ENCODE measurements at places on chromosomes 12 and 14.

GRCh38 chr12:29639893-29640495, 142.5 kb upstream of the OVCH1 start:
- DNase-seq = no peak

DNA sequence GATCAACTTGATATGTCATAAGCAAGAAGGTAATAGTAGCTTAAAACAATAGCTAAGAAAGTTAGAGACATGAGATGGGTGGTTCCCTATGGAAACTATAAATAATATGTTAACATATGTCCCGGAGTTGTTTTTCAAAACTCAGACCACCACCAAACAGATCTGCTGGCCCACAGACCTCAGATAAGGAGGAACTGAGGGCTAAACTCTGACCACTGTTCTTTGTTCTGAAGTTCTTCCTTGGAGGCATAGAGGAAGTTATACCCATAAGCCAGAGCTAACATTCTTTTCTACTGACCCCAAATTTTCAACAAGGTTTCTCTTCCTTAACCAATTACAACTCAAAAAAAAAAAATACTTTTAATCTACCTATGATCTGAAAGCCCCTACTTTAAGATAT, 156.1 kb upstream of the FSCB start:
- DNase-seq = no peak

DNA sequence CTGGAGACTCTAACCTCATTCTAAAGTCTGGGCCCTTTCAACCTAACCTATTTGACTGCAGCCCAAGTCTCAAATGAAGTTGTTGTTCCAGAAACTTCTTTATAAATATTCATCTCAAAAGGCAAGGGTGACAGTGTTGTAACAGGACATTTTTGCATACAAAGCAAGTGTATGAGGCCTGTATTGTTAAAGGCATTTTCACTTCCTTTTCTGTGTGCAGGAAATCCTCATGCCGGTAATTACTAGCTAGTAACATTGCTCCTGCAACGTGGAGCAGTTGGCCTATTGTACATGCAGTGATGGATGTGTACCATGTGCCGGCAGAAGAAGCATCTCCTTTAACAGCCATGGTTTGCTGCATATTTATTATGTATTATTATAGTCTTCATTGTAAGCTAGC, 156.5 kb upstream of the RMST start:
- no peak for DNase-seq

DNA sequence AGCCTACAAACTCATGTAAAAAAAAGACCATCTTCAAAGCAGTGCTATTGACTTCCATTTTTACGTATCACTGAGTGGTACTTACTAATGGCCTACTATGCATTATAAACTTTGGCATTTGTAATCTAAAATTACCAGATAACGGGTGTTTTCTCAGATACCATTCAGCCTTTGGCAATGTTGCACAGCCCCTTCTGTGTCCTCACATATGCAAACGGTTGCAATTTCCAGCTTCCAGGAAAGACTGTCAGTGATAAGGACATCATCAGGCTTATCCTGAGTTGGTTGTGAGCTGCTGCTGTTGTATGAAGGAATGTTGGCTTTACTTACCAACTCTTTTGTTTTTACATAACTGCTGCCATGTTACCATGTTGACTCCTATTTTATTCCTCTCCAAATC, 1.6 kb upstream of the SLC6A13 start:
- DNase-seq = no peak

DNA sequence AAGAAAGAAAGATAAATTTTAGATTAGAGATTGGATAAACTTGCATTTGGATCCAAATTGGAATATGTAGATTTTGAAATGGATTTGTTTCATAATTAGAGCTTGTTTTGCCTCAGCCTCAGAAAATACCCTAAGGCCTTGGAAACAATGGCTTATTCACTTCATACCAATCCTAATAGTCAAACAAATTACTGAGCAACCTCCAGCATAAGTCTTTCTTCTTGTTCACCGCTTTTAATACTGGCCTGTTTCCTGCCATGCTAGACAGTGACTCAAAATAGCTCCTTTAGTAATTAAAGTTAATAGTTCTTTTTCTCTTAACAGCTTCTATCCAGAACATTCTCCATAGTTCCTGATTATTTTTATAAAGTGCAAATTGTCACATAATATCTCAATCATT, 110.9 kb upstream of the DNM1L start:
- no peak for DNase-seq

DNA sequence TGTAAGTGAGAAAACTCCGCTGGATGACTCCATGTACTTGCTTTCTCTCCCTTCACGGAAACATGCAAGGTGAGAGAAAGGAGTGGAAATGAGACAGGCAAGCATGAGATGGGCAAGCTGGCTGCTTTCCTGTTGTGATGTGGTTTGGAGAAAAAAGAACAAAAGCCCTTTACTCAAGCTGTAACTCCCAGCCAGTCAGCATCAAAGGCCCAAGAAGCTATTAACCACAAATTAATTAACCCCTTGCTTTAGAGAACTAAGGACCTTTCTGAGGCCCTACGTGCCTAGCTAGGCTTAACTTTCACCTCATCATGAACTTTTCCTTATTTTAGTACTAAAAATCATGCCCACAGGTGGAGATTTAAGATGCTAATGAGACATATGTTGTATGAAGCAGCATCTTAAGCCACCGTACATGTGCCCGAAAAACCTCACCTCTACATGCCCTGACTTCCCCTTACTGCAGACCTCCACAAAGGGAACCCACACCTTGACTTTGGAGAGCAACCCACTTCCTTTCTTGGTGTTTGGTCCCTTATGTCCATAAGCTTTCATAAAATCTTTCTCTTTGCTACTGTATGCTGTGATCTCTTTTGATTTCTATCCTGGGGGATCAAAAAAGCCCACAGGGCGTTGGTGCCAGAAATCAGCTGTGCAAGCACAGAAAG, 87.0 kb downstream of the GALNT8 start:
- no peak for DNase-seq

DNA sequence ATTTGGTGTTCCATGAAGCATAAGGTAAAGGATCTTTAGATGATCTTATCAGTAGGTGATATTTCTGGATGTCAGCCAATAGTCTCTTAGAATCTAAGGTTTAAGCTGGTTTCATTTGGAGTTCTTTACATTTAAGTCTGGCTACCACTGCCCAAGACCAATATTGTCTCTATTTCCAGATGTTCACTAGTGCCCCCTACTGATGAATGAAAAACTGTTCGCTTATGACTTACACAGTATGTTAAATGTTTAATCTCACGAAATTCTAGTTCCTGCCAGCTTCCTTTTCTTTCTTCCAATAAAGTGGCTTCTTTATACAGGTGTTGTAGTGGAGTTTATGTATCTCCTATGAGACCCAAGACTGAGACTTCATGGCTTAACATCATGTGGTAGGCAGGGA, 31.8 kb upstream of the MIS18BP1 start:
- no peak for DNase-seq

GRCh38 chr14:54664961-54665360, 98.0 kb downstream of the SAMD4A start:
- DNase-seq = no peak

DNA sequence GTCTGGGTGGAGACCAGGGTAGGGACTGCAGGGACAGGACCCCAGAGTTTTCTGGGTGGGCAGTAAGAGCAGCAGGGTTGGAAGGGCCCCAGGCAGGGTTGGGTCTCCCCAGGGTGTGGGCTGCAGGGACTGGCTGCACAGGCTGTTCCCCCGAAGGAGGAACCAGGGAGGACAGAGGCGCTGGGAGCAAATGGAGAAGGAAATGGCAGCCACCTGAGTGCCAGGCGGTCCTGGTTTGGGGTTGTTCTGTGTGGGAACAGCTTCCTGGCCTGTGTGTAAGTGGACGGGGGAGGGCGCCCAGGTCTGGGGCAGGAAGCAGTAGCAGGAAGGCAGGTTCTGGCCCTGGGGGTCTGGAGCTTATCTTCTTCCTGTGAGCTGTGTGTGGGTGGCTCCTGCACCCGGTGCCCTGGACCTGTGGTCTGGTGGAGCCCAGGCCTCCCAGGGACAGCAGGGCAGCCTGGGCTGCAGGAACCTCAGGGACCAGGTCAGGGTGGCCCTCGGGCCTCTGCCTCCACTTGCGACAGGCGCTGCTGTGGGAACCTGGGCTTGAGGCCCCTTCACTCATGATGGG, 372.8 kb downstream of the TMEM121 start:
- no peak for DNase-seq

GRCh38 chr12:85147331-85147730, 111.2 kb downstream of the LRRIQ1 start:
- no peak for DNase-seq

Measured in urinary bladder (tissue), 4 donors.